Stimulated activated CD4-positive, alpha-beta T cell treated with anti-CD3 and anti-CD28 coated beads, Interleukin-4, amount 100 ng/mL, for 24 hours (primary cell): ENCODE measurements at places on chromosomes 4 and X.

GRCh38 chr4:17531538-17532285, 16.7 kb downstream of the CLRN2 start:
- no peak for DNase-seq

- DNase-seq, result no peak
These were observed 131.4 kb upstream of the ATP6AP2 start for GRCh38 chrX:40449396-40449795.

DNA sequence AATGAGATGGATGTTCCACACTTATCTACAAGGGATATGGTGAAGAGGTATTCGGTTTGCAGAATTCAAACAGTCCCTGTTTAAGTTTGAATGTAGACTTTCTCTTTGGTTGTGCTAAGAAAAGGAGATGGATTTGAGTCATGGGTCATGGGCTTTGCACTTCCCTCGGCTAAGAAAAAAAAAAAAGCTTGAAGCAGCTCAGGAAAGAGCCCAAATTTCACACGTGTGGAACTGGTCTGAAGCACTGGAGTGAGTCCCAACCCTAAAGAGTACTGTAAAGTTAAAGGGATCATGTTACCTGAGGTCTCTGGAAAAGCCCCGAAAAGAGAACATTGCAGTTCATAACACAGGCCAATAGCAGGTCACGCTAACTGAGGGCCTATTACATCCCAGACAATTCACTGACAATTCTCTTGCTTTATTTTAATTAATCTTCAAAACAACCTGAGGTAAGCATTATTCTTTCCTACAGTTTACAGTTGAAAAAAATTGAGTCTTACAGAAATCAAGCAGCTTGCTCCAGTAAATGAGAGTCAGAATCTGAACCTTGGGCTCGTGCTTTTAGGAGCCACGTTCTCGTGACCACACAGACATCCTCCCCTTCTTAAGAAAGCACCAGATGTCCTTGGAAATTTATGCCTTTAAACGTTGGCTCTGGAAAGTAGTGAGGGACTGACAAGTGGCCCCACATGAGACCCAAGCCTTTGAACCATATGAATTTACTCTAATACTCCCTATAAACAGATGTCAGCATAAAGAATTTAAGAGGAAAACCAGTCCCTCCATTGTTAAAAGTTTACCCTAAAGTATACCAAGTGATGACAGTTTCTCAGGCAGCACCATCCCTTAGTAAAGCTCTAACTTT, 89.3 kb downstream of the MAD2L1 start:
- no peak for DNase-seq

DNA sequence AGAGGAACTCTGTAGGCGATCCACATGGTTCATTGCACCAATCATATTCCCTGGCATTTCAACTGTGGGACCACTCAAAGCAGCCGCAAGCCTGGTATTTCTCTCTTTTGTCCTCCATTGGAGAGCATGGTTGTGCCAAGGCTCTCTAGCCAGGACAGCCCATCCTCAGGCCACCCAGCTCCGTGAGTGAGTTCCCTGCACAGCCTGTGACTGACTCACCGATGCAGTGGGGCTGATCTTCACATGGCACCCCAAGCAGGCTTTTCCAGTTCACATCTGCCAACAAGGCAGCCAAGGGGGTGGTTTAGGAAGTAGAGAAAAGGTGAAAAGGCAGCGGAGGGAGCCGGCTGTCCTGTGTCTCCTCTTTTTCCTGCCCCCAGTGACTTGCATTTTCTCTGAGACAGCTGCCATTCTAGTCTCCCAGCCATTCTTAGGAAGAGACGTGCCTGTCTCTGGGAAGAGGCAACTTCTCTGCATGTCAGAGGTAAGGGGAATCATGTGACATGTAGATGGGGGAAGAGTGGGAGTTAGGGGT, 69.2 kb downstream of the MID1IP1 start:
- DNase-seq, result no peak

GRCh38 chr4:94131212-94131611, 76.5 kb upstream of the SMARCAD1 start:
- DNase-seq, result no peak

DNA sequence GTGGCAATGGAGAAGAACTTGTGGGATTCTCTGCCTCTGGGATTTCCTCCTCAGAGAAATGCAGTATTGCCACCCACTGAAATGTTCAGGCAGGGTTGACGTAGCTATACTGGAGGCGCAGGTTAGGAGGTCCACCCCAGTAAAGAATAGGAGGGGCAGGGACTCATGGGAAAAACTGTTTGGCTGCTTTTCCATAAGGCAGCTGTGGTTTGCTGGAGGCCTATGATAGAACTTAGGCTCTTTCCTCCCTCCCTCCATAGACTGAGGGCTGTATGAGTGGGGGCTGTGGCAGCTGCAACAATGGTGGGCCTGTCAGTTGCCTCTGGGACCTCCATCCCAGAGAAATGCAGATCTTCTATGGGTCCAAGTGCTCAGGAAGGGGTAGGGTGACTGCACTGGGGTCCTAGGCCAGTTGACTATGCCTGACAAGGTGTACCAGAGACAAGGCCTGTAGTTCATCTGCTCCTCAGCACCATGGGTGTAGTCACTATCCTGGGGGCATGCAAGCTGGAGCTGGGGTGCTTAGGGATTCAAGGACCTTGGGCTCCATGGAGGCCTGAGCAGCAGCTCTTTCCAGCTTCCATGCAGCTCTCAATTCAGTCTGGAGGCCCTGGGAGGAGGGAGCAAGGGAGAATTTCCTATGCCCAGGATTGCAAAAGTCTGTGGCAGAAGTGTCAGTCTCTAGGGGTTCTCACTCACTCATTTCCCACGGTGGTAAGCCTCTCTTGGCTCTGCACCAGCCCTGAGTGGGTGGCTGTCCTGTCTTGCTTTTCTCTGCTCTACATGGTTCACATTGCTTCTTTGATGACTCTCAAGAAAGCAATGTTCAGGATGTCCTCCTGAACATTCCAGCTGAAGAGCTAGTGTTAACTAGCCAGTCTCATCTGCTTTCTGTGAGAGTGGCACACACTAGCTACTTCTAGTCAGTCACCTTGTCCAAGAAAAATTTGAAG, 353.0 kb downstream of the IDS start:
- no peak for DNase-seq

GRCh38 chr4:32349026-32349425, 1628.9 kb downstream of the PCDH7 start:
- DNase-seq, result no peak

DNA sequence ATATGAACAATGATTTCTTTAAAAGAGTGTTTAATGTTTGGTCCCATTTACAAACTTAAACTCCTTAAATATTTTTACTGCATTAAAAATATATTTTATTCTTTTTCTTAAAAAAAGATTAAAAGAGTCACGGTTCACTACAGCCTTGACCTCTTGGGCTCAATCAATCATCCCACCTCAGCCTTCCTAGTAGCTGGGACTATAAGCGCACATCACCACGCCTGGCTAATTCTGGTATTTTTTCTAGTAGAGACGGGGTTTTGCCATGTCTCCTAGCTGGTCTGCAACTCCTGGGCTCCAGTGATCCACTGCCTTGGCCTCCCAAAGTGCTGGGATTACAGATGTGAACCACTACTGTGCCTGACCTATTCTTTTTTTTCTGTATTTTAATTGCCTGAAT, 104.7 kb upstream of the TLR2 start:
- DNase-seq, result no peak

GRCh38 chr4:78379040-78379439, 172.5 kb upstream of the ANXA3 start:
- no peak for DNase-seq

- DNase-seq, result no peak
These were observed 1.3 kb downstream of the TCEAL8 start for GRCh38 chrX:103253608-103254007.

DNA sequence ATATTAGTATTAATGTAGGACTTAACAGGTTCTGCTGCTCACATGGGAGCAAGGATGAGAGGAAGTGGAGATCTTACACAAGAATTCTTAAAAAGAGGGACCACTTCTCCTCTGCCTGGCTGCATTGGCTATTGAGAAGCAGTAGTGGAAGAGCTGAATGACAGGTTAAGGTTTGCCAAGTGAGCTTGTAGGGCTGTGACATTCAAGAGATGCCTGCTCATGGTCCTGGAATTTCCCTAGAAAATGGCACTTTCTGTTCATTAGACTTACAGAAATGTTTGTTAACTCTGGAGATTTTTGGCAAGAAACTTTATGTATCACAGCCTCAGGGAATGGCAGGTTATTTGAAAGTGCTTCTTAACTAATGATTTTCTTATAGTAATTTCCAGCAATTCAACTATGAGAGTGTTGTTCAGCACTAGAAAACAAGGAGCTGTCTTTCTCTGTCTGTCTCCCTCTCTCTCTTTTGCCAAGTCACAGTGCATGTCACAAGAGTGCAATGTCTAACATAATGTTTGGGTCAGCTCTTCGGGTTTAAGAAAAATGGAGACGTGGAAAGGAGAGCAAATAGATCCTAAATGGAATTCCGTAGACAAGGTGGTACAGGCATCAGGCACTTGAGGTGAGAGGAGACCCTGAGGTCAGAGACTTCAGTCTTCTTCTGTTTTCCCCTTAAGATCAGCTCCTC, 8.3 kb upstream of the NAP1L5 start:
- DNase-seq, result no peak

- no peak for DNase-seq
These were observed 230.9 kb downstream of the C4orf33 start for GRCh38 chr4:129326571-129327460.

GRCh38 chrX:118355225-118355920, 9.5 kb downstream of the WDR44 start:
- DNase-seq, result no peak

GRCh38 chrX:118423558-118423957, 72.1 kb upstream of the DOCK11 start:
- DNase-seq, result peak; percentile 3

DNA sequence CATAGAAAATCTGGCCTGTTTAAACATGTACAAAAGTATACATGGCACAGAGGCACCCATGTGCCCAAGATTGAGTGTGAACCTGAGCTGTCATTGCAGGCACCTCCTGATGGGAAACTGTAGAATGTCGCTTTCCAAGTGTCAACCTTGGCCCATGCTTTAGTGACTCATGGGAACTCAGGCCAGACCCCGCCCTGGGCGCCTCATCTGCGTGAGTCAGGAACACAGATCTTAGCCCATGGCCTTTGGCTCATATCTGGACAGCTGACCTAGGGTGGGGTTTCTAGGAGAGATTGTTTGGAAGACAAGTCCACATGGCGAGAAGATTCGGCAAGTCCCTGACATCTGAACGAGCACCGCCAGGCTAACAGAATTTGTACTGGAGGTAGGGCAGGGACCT, 50.0 kb downstream of the CYTL1 start:
- DNase-seq, result no peak

GRCh38 chrX:1249101-1249887, 19.3 kb upstream of the CSF2RA start:
- peak; percentile 48 for DNase-seq

GRCh38 chr4:31045724-31046318, 325.7 kb downstream of the PCDH7 start:
- no peak for DNase-seq

DNA sequence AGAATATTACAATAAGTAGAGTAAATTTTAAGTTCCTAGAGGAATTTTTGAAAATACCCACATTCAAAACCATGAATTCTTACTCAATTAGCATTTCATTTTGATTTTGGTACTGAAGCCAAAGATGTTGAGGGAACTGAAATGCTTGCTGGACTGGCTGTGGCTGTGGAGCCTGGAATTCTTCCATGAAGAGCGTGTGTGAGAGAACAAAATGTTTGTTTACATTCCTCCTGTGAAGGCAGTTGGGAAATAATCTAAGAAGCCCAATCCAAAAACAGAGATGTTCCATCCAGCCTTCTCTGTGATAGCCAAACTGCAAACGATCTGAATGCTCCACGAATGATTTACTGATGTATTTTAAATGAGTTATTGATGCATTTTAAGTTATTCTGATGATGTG, 3.8 kb upstream of the ADH1B start:
- no peak for DNase-seq

DNA sequence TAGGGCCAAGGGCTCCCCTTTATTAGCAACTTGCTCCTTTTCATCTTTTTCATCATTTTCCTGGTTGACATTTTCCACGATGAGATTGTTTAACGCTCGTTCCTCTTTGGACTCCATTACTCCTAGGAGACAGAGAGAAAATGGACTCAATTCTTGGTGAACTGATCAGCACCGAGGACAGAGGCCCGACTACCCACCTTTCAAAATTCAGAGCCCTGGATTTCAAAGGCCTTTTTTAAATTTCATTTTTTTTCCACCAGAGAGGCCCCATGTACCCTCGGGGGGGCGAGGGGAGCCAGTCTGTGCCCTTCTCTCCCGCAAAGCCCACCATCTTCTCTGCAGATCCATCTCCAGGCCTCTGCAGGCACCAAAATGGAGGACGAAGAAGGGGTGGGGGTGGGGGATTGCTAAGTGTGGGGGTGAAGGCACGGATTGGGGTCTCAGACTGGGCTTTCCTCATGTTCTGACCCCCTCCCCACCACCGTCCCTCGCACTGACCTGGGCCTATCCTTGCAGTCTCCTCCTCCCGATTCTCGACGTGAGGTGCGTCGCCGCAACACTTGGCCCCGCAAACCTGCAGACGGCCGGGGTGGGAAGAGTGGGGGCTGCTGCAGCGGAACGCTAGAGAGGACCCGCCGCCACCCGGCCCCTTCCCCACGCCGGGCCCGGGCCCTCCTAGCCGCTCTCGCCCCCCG, 783 bp downstream of the BEX2 start:
- DNase-seq, result peak; percentile 3

GRCh38 chr4:187188741-187189140, 465.1 kb upstream of the FAT1 start:
- DNase-seq, result no peak

DNA sequence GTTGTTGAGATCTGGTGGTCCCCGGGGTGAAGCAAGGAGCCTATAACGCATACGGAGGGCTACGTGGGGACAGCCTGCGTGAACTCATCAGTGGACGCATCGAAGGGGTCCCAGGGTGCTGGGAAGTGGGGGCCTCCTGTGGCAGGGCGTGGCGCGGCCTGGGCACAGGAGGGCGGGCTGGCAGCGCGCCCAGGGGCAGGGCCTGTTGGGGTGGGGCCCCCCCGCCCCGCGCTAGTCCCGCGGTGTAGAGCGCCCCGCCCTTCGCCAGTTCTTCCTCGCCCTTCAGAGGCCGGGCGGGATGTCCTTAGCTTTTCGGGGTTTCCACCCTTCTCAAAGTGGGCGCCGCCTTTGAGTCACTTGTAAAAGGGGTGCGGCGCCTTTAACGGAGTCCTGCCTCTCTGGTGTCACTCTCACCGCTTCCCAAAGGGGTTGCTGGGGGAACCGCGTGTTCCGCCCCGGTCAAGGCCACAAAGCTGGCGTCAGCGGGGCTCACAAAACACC, 632 bp downstream of the PLP2 start:
- DNase-seq, result peak; percentile 73

DNA sequence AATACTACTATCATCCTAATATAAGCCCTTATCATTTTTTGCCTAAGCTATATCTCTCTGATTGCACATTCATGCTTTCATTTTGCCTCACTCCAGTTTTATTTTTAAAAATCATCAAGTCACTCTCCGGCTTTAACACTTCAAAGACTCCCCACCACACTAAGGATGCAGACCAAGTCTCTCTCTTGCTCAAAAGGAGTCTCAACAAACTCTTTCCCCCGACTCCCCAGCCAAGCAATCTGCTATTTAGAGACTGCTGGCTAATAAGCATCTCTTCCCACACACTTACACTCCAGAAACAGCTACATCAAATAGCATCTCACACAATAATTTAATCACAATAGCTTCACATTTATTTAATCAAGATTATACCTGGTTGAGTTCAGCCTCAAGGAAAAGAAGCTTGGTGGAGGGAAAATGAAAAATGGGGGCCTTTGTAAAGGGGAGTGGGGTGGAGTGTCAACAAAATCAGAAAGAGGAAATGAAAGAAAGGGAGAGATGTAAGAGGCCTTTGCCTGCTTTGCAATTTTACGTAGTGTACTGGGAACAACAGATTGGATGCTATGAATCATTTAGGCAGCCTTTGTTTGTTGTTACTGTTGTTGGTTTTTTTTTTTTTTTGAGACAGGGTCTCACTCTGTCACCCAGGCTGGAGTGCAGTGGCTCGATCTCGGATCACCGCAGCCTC, 104.1 kb upstream of the MCF2 start:
- DNase-seq, result no peak
